Stomach (tissue), 19 donors: ENCODE measurements at places on chromosomes 16 and 17. TPM values are rescaled to one million over a fixed set of nuclear protein-coding genes. Genes with fewer than 3 reads are reported as not detected.

GRCh38 chr16:84427553-84427952 lies 59.2 kb downstream of the ATP2C2 start:
- no peak for DNase-seq

- DNase-seq = no peak
Measured at GRCh38 chr16:82301146-82301755, 131.2 kb upstream of the MPHOSPH6 start.

GRCh38 chr16:85477801-85478363 lies 135.2 kb upstream of the GSE1 start:
- DNase-seq = no peak

DNA sequence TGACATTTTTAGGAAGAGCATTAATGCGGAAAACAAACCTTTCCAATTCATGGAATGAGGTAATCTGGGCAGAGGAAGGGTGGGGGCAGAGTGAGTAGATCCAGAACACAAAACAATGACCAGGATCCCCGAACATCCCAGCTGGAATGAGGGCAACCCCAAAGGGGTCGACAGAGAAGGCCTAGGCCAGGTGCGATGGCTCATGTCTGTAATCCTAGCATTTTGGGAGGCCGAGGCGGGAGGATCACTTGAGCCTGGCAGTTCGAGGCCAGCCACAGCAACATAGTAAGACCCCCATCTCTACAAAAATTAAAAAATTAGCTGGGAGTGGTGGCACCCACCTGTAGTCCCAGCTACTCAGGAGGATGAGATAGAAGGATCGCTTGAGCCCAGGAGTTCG lies 64.7 kb downstream of the ZFHX3 start:
- no peak for DNase-seq

DNA sequence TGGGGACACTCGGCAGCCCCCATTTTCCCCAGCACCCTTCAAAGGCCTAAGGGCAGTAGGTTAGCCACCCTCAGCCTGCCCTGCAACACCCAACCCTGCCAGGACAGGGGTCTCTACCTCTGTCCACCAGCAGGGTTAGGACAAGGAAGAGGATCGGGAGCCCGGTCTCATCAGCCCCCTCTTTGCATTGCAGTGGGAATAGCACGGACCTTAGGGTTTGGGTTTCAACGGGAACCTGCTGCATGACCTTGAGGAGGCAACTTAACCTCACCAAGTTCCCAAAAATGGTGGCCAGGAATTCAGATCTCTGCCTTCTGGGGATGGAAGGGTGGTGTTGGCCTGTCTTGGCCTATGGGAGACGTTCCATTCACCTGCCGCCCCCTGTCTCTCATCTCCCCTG lies 20.2 kb upstream of the SPPL2C start:
- no peak for DNase-seq

- no peak for DNase-seq
Measured at GRCh38 chr16:86680661-86681030, 102.3 kb downstream of the FOXL1 start.

DNA sequence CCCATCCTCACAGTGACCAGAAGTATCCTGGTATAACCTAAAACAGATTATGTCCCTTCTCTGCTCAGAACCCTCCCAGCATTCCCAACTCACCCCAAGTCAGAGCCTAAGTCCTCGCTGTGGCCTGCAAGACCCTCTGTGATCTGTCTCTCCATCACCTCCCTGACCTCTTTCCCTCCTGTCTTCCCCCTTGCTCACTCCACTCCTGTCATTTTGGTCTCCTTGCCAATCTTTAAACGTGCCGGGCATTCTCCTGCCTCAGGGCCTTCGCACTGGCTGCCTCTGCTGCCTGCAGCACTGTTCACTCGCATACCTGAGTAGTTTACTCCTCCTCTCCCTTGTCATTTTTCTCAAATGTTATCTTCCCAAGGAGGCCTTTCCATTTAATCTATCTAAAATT lies 97.7 kb downstream of the GSG1L start:
- DNase-seq = no peak

DNA sequence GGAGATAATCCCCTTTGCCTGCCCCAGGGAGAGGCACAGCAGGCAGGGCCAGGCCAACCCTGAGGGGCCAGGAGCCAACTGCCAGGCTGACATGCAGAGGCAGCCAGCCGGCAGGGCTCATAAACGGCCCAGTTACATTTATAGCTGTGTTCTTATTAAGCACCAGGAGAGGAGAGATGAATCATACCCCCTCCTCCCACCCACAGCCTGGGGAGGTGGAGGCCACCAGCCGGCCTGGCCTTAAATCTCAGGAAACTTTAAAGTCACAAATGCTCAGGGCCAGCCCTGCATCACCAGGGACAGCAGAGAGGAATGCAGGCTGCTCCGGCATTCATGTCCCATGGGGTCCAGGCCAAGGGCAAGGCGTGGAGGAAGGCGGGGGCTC lies 177.2 kb downstream of the TMEM132E start:
- DNase-seq = no peak

DNA sequence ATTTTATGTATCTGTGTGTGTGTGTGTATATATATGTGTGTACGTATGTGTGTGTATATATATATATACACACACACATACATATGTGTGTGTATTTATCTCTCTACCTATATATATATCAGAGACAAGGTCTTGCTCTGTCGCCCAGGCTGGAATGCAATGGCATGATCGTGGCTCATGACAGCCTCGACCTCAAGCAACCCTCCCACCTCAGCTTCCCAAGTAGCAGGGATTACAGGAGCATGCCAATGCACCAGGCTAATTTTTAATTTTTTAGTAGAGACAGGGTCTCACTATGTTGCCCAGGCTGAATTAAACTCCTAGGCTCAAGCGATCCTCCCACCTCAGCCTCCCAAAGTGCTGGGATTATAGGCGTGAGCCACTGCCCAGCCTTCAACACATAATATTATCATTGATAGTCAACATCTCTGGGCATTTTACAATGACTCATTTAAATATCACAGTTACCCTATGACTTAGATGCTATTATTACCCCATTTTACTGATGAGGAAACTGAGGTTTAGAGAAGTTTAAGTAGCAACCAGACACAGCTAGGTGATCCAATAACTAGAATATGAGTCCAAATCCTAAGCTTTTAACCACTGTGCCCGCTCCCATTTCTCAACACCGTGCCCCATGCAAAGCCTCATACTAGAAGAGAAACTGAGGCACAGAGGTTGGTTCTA lies 24.3 kb downstream of the G6PC3 start:
- no peak for DNase-seq

DNA sequence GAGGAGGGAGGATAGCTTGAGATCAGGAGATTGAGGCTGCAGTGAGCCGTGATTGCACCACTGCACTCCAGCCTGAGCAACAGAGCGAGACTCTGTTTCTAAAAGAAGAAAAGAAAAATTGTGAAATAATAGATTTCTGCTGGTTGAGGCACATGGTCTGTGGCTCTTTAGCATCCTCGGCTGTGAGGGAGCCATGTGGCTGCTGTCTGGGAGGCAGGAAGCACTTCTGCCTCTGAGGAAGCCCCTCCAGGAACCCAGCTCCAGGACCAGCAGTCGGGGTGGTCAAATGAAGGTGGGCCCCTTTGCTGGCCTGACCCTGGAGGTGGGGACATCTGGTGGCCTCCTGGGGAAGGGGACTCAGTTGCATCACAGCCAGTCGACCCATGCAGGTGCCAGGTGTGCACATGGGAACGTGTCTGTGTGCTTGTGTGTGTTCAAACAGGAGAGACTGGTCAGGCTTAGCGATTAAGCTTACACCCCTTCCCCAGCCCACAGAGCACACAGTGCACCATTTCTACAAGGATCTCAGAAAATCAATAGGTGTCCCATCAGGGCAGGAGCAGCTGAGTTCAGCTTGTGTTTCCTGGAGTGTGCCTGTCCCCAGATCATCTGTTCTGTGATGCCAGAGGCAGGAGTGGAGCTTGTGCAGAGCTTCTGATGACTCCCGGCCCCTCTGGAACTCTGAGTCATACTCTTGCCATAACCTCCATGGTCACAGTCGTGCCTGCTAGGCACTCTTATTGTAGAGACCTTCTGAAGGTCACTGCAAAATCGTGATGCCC lies 24.3 kb upstream of the MGAT5B start:
- DNase-seq = no peak

DNA sequence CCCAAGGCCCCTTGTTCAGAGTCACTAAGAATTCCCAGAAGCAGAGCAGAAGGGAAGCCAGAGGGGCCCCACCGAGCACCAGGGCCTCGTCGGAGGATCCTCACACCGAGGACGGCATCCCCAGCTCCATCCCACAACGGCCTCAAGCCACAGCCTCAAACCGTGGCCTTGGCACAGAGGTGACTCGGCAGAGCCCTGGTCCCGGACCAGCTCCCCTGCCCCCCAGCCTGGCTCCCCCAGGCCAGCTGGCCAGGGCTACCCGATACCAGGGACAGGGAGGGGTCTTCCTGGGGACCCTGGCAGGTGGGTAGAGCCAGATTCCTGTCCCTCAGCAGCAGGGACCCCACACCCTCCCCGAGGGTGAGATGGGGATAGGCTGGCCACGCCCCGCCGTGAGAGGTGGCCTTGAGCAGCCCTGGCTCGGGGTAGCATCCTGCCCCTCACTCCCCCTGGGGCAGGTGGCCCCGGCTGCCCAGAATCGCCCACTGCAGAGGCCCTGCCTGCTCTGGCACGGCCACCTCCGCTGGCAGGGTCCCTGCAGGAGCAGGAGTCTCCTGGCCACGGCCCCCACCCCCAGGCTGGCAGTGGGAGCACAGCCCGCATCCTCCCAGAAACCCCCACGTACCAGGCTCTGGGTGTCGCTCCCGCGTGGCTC lies 5.6 kb upstream of the PVALEF start:
- DNase-seq = no peak

- DNase-seq = peak; percentile 80
Measured at GRCh38 chr16:1963806-1964505, 670 bp downstream of the RPS2 start.

SSTR5 gene
- not detected for total RNA-seq

CRYM gene
- not detected for total RNA-seq

GGT6 gene
- total RNA-seq = 11.4 TPM

EVPLL gene
- not detected for total RNA-seq

C17orf78 gene
- not detected for total RNA-seq

CCNF gene
- total RNA-seq = 7.8 TPM

ABCC12 gene
- 0.18 TPM for total RNA-seq

STH gene
- not detected for total RNA-seq
